ENCODE measurements at places on chromosomes 2 and 18.

GRCh38 chr2:227460070-227460485, 11.9 kb upstream of the AGFG1 start:
- DNase-seq, result peak; percentile 30

DNA sequence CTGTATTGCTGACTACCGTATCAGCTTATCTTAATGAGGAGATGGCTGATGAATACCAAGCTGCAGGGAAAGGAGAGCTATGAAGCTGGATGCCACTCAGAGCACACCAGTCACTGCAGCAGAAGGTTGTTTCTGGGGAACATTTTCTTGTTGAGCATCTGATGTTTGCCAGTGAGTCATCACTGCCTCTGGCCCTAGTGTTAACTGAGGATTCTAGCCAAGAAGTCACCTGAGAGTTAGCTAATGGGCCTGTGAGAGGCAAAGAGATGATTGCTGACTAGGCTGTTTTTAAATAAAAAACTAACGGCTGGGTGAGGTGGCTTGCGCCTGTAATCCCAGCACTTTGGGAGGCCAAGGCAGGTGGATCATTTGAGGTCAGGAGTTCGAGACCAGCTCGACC, 37.9 kb downstream of the CCDC150 start:
- DNase-seq, result peak; percentile 30

DNA sequence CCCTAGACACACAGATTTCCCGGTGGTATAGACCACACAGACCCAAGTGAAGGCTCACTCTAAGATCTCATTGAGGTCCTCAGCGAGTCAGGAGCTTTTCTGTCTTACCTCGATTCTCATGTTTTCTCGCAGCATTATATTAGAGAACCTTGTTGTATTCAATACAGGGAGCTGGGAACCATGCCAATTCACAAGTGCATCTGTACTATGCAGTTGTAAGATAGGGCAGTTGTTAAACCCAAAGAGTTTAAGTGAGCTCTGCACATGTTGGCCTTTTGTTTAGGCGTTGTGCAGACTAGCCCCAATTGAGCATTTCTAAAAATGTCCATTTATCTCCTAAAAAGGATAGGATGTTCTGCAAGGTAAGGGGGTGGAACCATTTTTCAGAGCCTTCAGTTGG, 59.6 kb downstream of the FEZ2 start:
- DNase-seq, result no peak

DNA sequence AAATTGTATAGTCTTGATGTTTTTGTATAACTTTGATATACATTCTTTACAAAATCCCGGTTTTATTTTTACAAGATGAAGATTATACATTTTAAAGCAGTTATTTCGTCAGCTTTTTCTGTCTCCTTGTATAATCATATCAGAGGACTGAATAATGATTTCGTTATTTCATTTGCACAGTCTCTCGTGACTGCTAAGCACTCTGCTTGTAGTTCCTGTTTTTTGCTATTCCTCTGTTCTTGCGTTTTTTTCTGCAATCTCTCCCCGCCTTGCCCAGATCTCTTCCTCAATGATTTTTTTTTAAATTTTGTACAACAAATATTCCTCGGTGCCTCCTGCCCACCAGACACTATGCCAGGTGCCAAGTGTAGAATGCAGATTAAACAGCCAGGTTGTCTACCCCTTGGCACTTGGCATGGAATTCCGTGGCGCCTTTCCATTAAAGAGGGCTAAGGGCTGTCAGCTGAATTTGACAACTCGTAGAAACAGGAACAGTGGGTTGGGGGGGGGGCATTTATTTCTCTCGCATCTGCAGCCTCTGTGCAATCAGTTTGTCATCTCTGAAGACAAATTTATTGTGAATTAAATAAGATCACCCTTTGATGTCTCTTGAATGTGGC, 69.6 kb downstream of the KLHL29 start:
- DNase-seq, result no peak

DNA sequence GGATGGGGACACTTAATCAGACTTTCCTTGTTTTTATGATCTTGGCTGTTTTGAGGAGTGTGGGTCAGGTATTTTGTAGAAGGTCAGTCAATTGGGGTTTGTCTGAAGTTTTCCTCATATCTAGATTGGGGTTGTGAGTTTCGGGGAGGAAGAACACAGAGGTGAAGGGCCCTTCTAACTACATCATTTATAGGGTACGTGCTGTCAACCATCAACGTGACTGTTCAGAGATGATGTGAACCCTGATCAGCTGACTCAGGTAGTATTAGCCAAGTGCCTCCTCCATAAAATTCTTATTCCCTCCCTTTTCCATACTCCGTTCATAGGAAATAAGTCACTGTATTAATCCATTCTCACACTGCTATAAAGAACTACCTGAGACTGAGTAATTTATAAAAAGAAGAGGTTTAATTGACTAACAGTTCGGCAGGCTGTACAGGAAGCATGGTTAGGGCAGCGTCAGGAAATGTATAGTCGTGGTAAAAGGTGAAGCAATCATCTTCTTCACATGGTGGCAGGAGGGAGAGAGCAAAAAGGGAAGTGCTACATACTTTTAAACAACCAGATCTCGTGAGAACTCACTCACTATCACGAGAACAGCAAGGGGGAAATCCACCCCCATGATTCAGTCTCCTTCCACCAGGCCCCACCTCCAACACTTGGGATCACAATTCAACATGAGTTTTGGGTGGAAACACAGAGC, 547.1 kb upstream of the LINC00305 start:
- DNase-seq, result no peak

GRCh38 chr2:190802129-190802528, 78.5 kb upstream of the GLS start:
- no peak for DNase-seq

DNA sequence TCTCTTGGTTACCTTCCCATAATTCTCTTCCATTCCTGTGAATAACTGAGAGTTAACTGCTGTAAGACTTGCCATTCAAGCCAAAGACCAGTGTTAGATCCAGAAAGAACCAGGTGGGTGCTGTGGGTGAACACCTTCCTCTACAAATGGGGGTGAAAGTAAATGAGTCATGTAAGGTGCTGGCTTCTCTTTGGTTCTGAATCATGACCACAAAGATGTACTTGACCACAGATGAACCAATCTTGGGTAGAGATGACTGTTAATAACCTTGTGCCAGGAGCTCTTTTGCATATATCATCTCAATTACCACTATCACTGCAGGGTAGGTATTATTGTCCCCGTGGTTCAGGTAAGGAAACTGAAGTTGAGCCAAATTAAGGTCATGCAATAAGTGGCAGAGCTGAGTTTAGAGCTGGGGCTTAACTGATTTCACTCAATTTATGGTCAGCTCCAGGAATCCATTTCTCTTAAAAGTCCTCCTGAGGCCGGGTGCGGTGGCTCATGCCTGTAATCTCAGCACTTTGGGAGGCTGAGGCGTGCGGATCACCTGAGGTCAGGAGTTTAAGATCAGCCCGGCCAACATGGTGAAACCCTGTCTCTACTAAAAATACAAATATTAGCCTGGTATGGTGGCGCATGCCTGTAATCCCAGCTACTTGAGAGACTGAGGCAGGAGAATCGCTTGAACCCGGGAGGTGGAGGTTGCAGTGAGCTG, 244.9 kb upstream of the CXCR4 start:
- no peak for DNase-seq

DNA sequence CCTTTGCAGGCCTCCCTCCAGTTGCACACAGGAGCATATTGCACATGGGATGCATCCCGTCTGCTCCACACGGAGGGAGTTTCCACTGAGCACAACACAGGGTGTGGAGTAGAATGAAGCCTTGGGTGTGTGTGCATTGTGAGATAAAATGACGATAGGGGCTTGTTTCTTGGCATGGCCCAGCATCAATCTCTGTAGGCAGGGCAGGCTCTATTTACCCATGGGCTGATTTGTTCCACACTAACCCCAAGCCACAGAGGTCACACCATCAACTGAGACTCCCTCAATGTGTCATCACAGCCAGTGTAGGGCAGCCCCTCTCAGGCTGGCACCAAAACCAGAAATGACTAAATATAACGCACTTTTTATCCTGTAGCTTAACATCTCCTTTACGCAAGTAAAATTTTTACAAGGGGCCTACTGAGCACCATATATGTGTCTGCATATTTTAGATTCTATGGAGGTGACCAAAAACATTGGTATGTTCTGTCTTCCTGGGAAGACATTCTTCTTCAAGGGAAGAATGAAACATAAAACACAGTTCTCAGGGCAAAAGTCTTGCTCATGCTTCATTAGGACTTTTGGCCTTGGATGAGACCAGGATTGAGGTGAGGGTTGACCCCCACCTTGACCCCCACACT, 2.7 kb upstream of the GKN1 start:
- no peak for DNase-seq

- no peak for DNase-seq
These were observed at the start of gene CIDEA for GRCh38 chr18:12254136-12254819. Gene CIDEA, plus strand, starts transcription at chr18:12254361. Its CDS starts 23 bp downstream, at chr18:12254384.

- DNase-seq, result no peak
These were observed 3.5 kb downstream of the WNT6 start for GRCh38 chr2:218863021-218863520.

- no peak for DNase-seq
These were observed 548.6 kb upstream of the ZEB2 start for GRCh38 chr2:145068509-145068908.

- no peak for DNase-seq
These were observed 110.1 kb upstream of the FBXO11 start for GRCh38 chr2:48016225-48017019.

GRCh38 chr18:78758496-78758895, 221.1 kb upstream of the SALL3 start:
- DNase-seq, result no peak

DNA sequence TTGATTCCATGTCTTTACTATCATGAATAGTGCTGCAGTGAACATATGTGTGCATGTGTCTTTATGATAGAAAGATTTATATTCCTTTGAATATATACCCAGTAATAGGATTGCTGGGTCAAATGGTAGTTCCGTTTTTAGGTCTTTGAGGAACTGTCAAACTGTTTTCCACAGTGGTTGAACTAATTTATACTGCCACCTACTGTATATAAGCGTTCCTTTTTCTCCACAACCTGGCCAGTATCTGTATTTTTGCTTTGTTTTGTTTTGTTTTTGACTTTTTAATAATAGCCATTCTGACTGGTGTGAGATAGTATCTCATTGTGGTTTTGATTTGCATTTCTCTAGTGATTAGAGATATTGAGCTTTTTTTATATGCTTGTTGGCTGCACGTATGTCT, 641.6 kb downstream of the SUCLG1 start:
- DNase-seq, result peak; percentile 5

GRCh38 chr2:45750484-45750883, 99.0 kb downstream of the PRKCE start:
- no peak for DNase-seq

- no peak for DNase-seq
These were observed 15.9 kb downstream of the EIPR1 start for GRCh38 chr2:3361518-3362389.

- DNase-seq, result no peak
These were observed 23.9 kb downstream of the CALCRL start for GRCh38 chr2:187424146-187424545.

- DNase-seq, result peak; percentile 38
These were observed 1060.6 kb upstream of the FANCL start for GRCh38 chr2:59301466-59302402.

DNA sequence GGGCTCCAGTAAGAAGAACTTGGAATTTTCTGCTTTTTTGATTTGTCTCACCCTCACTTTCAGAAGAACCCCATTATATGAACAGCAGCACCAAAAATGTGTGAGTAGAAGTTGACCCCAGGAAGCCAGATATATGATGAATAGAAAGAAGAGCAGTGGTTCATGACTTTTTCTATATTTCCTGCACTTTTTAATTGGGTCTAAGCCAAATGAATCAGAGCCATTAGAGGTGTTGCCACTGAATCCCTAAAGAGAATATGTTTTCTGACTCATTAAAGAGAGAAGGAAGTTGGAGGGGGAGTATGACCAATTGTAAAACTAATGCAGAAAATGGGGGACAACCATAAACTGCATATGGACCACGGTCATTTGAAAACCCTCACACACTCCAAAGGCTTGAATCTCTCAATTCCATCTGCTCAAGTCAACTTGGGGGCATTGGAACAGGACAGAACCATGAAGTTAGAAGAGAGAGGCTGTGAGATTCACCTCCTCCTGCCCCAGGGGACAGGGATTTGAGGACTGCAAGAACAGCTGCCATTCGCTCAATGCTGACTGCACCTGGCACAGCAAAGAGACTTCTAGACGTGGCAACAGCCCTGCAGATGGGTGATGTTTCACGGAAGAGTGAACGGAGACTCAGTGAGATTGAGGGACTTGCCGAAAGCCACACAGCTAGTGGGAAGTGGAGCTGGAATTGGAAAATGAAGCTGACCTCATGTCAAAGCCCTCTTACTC, 3.0 kb downstream of the DAPL1 start:
- peak; percentile 13 for DNase-seq

DNA sequence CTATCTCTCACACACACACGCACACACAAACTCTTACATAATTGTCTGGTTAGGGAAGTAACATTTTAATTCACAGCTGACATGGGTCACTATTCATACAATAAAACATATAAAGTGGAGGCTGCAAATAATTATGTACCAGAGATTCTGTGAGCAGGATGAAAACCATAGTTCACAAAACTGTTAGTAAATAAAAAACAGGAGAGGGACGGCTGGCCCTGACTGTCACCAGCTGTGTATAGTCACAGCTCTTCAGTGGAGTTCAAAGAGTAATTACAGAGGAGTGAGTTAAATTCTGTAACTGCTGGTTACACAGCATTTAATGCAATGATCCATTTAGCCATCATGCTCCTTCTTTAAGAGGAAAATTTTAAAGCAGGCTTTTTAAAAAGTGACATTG, 76.9 kb downstream of the NRXN1 start:
- no peak for DNase-seq

GRCh38 chr2:96427917-96428316, 77.2 kb downstream of the NEURL3 start:
- peak; percentile 56 for DNase-seq
